Daoy (cell line): ENCODE measurements at places on chromosomes 11 and 22.

GRCh38 chr11:123292647-123293046 is 97.6 kb upstream of the CLMP start:
- DNase-seq = no peak

GRCh38 chr11:37110385-37110784 is 512.3 kb upstream of the RAG2 start:
- DNase-seq = no peak

DNA sequence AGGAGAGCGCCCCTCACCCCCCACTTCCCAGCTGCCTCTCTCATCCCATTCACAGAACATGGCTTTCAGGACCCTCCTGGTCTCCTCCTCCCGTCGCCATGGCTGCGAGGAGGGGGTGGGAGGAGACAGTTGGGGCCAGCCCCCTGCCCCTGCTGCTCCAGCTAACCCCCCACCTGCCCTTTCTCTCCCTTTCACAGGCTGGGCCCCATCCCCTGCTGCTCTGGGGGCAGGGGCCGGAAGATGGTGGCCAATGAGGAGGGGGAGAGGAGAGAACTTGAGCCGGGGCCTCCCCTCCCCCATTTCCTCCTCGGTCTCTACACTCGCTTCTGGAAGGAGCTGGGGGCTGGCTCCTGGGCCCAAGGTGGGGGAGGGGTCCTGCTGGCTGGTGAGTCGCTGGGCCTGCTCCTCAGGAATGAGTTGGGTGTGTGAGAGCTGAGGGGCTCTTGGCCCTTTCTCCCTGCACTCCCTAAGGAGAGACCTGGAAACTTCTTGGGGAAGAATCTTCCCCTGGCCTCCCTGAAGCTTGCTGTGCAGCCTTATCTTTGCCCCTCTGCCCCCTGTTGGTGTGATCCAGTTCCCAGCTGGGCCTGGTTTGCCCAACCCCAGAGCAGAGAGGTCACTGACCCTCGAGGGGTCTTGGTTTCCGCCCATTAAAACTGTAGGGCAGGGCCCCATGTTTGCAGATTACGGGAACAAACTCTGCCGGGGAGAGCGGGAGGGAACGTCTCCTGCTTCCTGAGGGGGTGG is 10.2 kb downstream of the YPEL4 start:
- peak; percentile 44 for DNase-seq

DNA sequence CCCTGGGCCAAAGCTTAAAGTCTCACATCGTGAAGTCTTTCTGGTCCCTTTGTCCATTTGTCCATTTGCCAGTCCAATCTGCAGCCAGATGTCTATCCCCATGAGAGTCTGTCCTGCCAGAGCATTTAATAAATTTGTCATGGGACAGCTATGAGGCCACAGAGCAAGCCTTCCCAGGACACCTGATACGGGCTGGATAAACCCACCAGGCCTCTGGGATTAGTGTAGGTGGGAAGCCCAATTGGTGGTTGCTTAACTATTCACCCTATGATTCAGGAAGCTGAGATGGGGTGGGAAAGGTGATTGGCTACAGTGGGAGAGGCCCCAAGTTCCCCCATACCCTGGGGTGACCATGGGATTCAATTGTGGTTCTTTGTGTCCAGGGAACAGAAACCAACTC is 39.9 kb downstream of the MYEOV start:
- DNase-seq = no peak

GRCh38 chr22:40265783-40266182 is 80.5 kb upstream of the ADSL start:
- DNase-seq = peak; percentile 7

DNA sequence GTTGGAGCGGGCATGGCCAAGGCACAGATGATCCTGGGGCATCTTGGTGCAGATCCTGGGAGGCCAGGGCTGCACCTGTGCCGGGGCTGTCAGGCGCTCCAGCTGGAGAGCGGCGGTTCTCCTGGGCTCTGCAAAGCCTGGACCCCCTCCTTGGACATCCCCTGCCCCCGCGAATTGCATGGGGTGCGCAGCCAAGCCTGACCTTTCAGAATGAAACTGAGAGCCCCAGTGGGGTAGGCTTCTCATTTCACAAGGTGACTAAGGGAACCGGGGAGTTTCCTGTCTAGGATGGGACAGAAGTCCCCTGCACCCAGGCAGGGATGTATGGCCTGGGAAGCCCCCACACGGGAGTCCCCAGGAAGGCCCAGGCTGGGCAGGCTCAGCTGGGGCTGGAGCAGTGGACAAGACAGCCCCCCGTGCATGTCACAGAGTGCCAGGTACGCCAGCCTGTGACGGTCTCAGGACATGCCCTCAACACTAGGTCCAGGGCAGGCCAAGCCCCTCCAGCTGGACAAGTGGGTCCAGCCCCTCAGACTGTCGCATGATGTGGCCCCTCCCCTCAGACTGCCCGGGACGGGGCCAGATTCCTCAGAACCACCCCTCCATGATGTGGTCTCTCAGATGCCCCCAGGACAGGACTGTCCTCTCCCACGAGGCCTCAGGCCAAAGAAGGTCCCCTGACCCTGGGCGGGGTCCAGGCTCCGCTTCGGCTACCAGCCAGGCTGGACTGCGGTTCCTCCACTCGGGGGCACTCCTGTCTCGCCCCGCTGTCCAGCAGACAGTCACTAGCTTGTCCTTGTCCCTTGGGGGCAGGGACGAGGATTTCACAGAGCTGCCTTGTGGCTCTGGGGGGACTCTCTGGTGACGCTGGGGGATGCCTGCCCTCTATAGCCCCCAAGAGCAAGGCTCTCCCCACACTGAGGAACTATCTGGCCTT is 2.3 kb downstream of the LSP1 start:
- DNase-seq = no peak

- DNase-seq = no peak
These were observed 26.0 kb downstream of the NEAT1 start for GRCh38 chr11:65448418-65449105.

GRCh38 chr11:35907648-35908431 is 36.0 kb upstream of the LDLRAD3 start:
- peak; percentile 29 for DNase-seq

GRCh38 chr11:9719566-9720289 is 55.9 kb downstream of the SWAP70 start:
- no peak for DNase-seq

DNA sequence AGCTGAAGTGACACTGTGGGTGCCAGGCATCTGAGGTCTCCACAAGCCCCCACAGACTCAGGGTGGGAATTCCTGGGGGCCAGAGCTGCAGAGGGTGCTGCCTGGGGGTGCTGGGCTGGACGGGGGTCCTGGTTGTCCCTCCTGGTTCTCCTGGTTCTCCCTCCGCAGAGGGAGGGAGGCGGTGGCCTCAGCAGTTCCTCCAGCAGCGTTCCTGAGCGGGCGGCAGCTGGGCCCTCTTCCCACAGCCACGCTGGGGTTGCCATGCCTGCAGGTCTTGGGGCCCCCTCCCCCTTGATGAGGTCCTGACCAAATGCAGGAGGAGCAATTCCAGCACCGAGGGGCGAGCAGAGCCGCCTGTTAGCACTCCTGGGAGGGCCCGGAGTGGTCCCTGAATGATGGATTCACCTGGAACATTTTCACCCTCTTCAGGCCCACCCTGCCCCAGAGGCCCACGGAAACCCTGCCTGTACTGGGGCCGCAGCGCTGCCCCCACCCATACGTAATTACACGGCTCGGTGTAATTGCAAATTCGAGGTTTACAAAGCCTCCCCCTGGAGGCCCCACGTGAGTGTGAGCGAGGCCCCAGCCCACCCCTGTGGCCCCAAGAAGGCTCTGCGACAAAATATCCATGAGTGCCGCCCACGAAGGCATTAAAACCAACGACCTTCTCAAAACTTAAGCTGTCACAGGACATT is 635 bp downstream of the C11orf21 start:
- no peak for DNase-seq

DNA sequence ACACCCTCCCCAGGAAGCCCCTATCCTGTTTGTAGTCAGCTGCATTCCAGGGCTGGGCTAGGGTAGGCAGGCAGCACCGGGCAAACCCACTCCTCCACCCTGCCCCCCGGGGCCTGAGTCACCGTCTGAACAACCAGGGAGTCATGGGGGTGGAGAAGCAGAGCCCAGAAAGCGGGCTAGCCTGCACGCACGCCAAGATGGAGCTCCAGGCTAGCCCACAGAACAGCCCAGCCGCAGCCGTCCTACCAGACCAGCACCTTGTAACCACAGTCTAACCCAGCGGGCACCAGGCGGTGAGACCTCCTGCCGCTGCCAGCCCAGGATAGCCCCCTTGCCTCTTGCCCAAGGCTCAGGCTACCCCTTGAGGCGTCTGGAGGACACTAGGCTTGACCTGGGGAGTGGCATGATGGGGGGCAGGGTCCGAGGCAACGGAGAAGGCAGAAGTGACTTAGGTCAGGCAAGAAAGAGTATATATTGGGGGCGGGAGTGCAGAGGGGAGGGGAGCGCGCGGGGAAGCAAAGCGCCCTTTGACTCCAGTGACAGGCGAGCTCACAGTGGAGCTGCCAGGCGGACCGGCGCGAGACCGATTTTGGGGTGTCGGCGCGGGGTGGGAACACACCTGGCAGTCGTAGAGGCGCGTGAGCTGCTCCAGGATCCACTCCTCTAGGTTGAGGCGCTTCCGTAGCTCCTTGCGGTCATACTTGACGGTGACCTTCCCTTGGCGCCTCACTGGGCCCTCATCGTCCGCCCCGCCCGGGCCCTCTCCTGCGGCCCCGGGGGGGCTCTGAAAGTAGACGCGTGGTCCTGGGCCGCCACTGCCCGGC is 734 bp downstream of the PPP1R14B start:
- peak; percentile 97 for DNase-seq

GRCh38 chr11:115362997-115363396 is 141.2 kb downstream of the CADM1 start:
- no peak for DNase-seq
